ENCODE measurements at places on chromosomes 5 and 9.

DNA sequence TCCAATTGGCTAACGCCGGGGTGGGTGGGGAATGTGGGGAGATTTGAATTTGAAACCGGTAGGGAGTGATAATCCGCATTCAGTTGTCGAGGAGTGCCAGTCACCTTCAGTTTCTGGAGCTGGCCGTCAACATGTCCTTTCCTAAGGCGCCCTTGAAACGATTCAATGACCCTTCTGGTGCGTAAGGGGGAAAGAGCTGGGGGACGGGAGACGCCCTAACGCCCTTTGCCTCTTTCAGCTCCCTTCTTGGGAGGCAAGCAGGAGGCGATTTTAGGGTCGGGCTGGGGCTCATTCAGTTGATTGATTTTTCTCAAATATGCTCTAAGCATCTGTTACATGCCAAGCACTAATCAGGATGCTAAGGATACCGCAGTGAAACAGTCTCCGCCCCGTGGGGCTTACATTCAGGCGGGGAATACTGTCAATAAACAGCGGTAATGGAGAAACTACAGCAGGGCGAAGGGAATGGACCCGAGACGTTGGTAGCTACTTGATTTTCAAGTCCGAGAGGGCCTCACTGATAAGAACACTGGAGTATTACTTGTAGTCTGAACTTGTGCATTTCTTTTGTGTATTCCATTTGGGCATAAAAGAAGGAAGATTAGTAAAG is at the start of gene HMMR:
Gene HMMR, plus strand, starts transcription at position 71 of the 610 bp plus-strand sequence. Its CDS starts 61 bp downstream, at position 132.
- no peak for DNase-seq

DNA sequence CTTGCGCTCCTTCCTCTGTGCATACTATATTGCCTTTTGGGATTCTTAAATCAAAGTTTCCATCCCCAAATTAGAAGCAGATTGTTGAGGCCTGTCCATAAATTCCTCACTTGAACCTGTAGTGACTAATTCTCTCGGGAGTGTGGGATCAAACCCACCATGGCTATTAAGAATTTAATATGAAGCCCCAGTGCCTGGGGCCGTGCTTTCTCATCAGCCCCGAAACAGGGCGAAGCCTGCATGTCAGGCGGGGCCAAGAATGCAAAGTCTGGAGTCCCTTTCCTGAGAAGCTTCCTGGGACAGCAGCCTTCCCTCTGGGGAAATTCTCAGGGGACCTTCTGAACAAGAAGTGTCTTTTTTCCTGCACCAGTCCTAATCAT is 29.3 kb upstream of the FAT2 start:
- no peak for DNase-seq

DNA sequence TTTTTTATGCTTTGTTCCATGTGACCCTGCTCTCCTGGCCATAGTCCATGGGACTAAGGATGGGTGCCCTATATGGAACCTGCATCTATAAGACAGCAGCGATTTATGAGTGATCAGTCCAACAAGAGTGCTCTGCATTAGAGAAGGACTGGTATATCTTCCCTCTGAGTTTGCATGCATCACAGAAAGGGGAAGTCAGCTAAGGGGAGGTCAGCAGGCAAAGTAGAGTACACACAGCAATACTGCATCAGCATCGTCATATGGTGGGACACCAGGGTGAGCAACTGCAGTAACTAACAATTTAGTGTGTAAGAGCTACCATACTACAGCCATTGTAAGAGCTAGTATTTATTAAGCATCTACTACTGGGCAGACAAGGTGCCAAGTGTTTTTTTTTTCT is 311.3 kb downstream of the NDUFS4 start:
- DNase-seq = no peak

GRCh38 chr5:154944716-154945115 is 3.8 kb downstream of the MRPL22 start:
- no peak for DNase-seq

GRCh38 chr5:116249648-116250047 is 164.8 kb downstream of the COMMD10 start:
- DNase-seq = no peak

DNA sequence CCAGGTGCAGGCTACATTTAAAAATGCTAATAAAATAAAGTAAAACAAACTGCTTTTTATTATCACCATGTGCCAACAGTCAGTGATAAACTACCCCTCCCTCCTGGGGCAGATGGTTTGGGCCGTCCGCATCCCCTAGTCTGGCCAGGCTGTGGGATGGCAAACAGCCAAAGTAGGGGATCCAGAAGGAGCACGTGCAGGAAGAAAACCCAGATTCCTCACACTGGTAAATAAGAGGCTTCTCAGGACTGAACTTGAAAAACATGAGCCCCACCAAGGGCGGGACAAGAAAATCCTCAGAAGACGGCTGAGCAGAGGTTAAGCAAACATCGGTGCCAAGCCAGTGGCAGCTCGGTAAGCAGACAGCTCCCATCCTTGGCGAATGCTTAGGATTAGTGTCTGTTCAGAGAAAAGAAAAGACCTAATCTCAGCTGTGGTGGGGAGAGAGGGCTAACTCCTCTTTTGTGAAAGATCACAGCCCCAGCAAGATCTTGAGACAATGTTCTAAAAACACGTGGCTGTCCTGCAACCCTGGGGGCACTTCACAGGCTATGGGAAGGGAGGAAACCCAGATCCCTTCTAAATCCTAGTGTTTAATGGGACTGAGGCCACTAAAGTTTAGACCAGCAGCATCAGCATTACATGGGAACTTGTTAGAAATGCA is 46.5 kb upstream of the GDNF start:
- DNase-seq = peak; percentile 61
